ENCODE measurements at places on chromosomes 16 and 17.
A peak's percentile ranks its signal among the peaks of the same experiment; 100 is the strongest.

DNA sequence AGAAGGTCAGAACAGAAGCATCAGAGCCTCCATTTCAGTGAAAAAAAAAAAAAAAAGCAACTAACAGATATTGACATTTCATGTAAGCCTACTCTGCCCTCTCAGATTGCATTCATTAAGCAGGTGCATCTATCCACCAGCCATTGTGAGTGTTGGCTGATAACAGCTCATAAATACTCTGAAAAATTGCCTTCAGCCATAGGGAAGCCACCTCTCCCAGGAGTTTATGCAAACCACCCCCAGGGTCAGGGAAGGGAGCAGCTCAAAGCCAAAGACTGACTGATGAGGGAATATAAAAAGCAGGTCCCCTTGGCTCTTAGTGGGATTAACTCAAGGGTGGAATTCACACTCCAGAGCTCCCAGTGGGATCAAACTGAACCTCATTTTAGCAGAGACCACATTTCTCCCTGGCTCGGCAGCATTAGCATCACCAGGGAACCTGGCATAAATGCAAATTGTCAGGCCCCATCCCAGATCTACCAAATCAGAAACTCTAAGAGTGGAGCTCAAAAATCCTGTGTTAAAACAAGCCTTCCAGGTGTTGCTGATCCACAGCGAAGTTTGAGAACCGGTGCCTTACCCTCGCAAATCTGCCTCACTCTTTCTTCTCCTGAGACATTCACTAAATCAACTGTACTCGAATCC, 14.2 kb downstream of the APOH start:
- no peak for DNase-seq

DNA sequence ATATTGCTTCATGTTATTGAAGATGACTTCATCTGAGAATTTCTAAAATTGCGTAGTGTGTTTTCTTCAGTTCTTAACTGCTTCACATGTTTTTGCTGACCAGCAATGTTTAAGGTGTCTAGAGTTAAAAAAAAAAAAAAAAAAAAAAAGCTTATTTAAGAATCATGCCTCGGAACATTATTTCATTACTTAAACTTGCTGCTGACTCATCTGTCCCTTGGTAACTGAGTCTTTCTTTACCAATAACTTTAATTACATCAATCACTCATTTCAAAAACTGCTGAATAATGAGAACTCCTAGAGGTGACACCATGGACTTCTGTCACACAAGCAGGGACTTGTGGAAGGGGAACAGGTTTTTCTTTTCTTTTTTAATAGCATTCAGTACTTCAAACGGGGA, 16.2 kb downstream of the IRX5 start:
- no peak for DNase-seq

- DNase-seq, result no peak
Observed at GRCh38 chr17:14301279-14302090, 604 bp downstream of the HS3ST3B1 start.

GRCh38 chr16:10368969-10369551, 16.8 kb upstream of the ATF7IP2 start:
- DNase-seq, result no peak

- no peak for DNase-seq
Observed at GRCh38 chr17:70875729-70876310, 706.5 kb downstream of the KCNJ2 start.

- no peak for DNase-seq
Observed at GRCh38 chr16:72219282-72219681, 47.3 kb upstream of the PMFBP1 start.

- no peak for DNase-seq
Observed at GRCh38 chr17:30323262-30323894, 10.5 kb downstream of the TMIGD1 start.

DNA sequence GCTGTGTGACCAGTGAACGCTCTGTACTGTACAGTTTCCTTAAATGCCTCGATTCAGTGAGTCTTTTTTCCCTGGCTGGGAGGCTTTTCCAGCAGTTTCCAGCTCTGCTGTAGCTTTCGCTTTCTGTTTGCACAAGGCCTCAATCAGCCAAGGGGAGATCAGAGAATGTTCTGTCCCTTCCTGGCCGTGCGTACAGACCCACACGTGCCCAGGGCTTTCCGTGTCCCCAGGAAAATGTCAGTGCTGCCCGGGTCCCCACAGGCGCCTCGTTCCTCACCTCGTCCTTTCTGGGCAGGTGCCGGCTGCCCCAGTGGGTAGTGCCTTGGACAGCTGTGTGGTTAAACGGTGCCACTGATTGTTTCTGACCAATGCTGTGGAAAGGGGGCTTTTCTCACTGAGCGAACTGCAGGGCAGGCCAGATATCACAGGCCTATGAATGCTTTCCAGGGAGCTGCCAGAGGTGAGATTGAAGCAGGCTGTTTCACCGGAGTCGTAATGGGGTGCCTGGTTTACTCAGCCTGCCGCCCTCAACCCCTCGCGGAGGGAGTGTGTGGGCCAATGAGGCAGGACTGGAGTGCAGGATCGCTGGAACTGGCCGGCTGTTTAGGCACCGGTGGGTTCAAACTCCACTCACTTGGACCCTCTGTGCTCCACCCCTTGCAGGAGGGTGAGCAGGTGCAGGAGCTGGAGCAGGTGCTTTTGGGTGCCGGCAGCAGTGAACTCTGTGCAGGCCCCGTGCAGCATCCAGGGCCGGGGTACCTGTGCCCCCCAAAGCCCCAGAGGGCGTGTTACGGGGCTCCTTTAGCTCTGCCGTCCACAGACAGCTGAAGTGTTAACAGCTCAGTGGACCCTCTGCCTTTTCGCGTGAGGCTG, 44.4 kb downstream of the ZNF778 start:
- DNase-seq, result no peak

- DNase-seq, result no peak
Observed at GRCh38 chr17:44915321-44915726, at the start of gene GFAP. GFAP (minus strand) TSS chr17:44915500; CDS start chr17:44915486, 14 bp downstream.

DNA sequence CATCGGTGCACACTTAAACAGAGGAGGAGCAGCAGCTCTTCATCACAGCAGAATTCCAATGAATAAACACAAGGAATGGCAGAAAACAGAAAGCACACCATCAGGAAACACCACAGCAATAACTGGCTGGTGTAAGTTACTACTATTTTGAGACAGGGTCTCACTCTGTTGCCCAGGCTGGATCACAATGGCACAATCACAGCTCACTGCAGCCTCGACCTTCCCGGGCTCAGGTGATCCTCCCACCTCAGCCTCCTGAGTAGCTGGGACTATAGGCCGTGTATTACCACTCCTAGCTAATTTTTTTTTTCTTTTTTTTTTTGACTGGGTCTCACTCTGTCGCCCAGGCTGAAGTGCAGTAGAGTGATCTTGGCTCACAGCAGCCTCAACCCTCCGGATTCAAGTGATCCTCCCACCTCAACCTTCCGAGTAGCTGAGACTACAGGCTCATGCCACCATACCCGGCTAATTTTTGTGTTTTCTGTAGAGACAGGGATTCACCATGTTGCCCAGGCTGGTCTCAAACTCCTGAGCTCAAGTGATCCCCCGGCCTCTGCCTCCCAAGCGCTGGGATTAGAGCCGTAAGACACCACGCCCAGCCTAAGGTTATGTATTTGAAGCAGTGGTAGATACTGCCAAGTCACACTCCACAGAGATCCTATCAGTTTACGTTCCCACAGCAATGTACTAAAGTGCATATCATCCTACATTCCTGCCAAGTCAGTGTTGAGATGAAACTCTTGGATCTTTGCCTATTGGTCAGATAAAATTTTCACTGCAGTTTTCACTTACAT, 20.7 kb downstream of the TRAP1 start:
- DNase-seq, result no peak

DNA sequence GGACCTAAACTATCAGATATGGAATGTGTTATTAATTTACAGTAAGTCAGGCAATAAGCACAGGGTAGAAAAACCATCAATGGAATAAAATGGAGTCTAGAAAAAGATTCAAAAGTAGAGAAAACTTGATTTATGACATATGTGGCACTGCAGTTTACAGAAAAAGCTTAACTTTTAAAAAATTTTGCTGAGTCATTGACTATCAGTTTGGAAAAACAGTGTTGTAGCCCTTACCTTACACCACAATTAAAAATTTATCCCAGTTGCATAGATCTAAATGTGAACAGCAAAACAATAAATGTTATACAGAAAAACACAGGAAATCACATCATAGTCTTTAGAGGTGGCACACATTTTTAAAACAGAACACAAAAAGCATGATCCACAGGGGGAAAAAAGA, 108.5 kb downstream of the USP22 start:
- no peak for DNase-seq

DNA sequence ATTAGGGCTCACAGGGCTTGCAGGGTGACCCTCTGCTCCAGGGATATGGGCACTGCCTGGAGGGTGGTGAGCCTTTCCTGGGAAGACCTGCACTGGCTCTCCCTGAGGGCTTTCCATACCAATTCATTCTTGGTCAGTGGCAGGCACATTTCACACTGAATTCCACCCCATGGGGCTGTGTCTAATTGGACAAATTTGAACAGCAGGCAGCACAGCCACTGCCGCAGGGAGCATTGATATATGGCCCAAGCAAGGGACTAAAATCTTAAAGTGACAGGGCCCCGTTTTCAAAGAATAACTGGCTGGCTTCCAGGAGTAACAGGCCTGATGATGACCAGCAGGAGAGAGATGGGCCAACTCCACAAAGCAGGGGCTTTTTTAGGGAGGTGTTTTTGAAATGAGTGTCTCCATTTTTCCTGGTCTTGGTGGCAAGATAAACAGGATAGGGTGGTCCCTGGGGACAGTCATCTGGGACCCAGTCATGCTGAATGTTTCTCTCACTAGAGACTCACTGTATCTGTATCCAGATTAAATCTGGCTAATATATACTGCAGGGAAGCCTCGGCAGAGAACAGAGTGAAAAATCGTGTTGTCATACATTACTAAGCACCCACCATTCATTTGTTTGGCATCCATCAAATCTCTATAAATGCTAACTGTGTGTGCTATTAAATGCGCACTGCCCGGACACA, 74.1 kb upstream of the TBX2 start:
- peak; percentile 15 for DNase-seq

DNA sequence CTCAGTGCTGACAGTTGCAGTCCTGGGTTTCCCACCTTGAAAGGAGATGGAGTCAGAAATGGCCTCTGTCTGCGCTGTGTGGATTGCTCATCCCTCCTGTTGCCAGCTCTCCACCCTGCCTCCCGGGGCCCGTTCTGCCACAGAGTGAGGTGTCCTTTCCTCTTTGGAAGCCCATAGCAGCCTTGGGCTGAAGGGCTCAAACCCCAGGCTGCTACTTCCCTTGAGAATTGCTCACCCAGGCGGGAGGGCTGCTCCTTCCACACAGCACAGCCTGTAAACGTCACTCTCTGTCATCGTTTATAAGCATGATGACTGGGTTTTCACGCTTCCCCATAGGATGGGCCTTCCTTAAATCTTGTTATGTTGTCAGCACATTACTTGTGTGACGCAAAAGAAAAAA, 62.7 kb downstream of the FOXK2 start:
- DNase-seq, result no peak

GRCh38 chr16:16042076-16042475, 92.7 kb downstream of the ABCC1 start:
- no peak for DNase-seq

All from omental fat pad (tissue), 4 donors.